Heart right ventricle (tissue), 16 donors: ENCODE measurements at places on chromosomes 12 and 14. TPM values are rescaled to one million over a fixed set of nuclear protein-coding genes. Genes with fewer than 3 reads are reported as not detected.

The REP15 gene
- polyA plus RNA-seq, result 4.1 TPM

The BATF gene
- 1.7 TPM for polyA plus RNA-seq

The RPL10L gene
- not detected for polyA plus RNA-seq

The ACSM4 gene
- not detected for polyA plus RNA-seq

The PRB2 gene
- polyA plus RNA-seq, result not detected

The AKAP6 gene
- polyA plus RNA-seq, result 14.0 TPM

The FOXN4 gene
- polyA plus RNA-seq, result not detected

The TOGARAM1 gene
- polyA plus RNA-seq, result 3.7 TPM

The TGM1 gene
- 0.87 TPM for polyA plus RNA-seq

The DPY19L2 gene
- polyA plus RNA-seq, result 10.7 TPM

The SMIM41 gene
- polyA plus RNA-seq, result 0.29 TPM

The DCAF5 gene
- polyA plus RNA-seq, result 18.2 TPM

The PIWIL1 gene
- polyA plus RNA-seq, result not detected

The SLCO1A2 gene
- polyA plus RNA-seq, result not detected

The TPPP2 gene
- 0.75 TPM for polyA plus RNA-seq

The CYP27B1 gene
- not detected for polyA plus RNA-seq

The TMEM106C gene
- 41.6 TPM for polyA plus RNA-seq

The LAG3 gene
- polyA plus RNA-seq, result 1.2 TPM

The AICDA gene
- 0.03 TPM for polyA plus RNA-seq

The MYO1H gene
- 0.09 TPM for polyA plus RNA-seq

The LRRC10 gene
- polyA plus RNA-seq, result 31.4 TPM

The KRT6C gene
- polyA plus RNA-seq, result 0.06 TPM

The GPD1 gene
- polyA plus RNA-seq, result 13.2 TPM

The NAV3 gene
- 2.9 TPM for polyA plus RNA-seq

The FOXG1 gene
- not detected for polyA plus RNA-seq

The IL22 gene
- not detected for polyA plus RNA-seq

The RND1 gene
- polyA plus RNA-seq, result 1.2 TPM

The PDE3A gene
- 18.8 TPM for polyA plus RNA-seq

The CCDC175 gene
- not detected for polyA plus RNA-seq

The FAM181A gene
- polyA plus RNA-seq, result not detected
